ENCODE measurements at places on chromosomes 2 and 18.

- DNase-seq, result no peak
Measured at GRCh38 chr2:162344617-162344950, 652 bp downstream of the GCA start.

DNA sequence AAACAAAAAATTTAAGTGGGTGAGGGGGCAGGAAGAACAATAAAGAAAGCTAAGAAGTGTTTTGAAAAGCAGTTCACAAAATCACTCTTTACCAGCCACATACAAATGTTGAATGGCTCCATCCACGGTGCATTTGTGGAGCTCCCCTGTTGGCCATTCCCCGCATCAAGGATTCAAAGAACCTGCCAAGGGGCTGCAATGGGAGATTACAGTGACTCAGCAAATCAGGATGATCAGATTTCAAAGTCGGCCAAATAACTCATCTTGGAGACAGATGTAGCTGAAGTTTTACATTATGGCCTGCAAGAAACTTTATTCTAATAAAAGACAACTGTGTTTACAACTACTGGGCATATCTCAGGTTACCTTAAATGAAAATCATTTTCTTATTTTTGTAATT lies 26.9 kb downstream of the COL4A3 start:
- DNase-seq, result no peak

- no peak for DNase-seq
Measured at GRCh38 chr18:434410-434809, 66.1 kb downstream of the COLEC12 start.

DNA sequence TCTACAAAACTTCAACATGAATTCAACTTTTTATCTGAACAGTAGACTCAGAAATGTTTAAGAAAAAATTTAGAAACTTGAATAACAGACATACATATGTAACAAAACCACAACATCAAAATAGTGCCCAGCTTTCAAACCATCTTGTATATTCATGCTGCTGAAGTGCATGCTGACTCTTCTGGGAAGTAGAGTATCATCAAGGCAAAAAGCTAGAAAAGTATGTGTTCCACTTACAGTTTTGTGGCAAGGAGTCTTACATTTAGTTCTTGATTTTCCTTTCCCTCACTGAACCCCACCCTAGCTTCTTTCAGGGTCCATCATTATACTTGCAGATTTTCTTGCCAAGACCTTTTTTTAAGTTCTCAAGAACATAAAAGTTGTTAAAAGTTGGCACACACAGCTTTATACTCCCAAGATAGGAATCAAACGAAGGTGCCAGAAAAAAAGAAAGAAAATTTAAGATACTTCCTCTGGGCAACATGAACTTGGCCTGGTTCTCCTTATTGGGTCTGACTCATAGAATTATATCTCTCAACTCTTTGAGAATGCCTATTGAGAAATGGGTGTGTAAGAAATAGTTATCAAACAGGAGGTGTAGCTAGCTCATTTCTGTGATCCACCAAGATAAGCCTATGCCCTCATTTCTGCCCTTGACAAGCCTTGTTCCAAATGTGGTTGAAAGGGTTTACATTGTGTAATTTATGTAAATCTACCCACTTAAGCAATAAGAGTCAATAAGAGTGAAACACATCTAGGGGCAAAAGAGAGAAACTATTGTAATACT lies 667.6 kb upstream of the ACVR2A start:
- DNase-seq, result no peak

DNA sequence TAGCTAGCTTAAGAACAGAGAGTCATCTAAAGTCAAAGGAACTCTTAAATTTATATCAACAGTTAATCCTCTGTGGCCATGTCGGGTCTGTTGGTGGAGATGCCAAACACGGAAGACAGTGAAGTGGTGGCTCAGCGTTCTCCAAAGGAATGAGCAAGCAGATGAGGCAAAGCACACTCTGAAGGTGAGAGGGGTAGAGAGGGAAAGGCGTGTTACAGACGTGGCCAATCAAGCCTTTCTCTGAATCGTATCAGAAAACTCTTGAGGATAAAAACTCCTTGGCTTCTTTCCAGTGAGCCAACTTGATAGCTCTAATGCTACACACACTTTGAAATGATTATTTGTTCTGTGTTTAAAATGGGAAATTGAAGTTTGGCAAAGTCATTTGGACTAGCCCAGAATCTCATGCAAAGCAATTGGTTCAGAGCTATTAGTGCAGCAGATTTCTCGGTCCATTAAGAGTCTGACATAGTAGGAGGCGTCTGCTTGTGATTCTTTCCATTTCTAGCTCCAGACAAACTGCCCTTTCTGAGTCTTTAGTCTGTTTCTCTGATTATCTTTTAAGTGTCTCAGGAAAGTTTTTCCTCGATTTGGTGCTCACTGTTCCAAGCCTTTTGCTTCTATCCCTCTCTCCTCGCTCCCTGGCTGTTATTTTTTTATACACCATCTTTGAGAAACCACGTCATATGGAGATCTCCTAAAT lies 57.5 kb upstream of the CPO start:
- DNase-seq, result no peak

GRCh38 chr2:9268301-9269080 lies 61.9 kb downstream of the ASAP2 start:
- no peak for DNase-seq

DNA sequence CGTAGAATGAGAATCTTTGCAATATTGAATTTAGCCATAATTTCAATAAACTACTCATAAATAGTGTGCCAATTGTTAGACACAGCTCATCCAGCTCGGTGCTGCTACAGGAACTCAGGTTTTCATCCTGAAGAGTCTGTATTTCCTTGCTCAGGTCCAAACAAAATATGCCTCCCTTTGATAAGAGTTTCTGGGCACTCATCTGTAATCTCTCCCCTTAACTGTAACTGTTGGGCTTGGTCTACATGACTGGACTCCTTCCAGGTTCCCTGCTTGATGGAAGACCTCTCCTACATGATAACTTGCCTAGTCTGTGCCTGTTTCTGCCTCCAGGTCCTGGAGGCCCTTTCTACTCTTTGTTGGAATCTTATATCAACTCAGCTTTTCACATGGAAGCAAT lies 57.9 kb downstream of the GCA start:
- DNase-seq, result no peak

- DNase-seq, result no peak
Measured at GRCh38 chr18:7333025-7333562, 102.2 kb downstream of the LRRC30 start.

DNA sequence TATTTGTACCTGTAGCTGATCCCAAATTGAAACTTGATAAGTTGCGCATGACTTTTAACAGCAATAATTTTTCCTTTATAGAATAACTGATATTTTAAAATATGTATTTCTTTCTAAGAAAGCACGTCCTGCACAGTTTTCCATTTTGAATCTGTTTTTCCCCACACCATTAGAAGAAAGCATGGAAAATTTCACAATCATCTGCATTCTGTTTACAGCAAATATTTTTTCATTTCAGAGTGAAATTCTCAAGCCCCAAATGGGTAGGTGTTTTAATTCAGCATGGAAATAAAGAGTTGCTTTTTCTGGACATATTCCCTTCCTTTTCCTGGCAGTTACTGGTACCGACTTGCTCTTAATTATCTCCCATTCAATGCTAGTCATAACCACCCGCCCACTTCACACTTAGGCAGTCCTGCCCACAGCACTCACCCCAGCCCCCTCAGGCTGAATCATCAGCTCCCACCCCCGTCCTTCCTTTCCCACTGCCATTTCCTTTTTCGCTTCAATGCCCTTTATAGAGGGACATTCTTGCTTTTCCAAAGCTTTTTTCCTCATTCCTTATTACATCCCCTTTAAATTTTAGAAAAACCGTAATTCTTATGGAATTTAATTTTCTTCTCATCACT lies 89.2 kb upstream of the GLS start:
- no peak for DNase-seq

DNA sequence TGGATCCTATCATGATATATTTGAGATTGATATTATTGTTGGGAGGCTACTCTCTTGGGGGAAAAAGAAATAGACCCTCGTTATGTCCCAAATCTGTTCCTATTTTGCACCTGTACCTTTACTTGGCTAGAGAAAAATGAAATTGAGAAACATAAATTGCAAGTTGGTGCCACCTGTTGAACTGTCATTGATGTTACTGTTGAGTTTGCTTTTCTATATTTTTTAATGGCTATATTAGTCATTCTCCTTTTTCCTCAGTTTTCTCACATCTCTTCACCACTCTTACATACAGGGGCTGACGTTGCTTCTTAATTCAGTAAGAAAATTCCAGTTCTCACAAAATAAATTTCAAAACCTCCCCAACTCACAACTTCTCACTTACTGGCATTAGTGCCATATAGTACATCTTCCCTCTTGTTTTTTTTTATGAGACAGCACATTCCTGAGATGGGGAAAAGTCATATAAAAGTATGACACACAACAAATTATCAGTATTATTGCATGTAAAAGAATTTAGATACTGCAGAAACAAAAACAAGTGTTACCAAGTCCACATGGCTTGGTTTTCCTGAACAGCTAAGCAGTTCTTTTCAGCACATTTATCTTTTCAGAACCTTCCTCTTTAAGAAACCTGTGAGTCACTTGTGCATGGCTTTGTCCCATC lies 348.3 kb upstream of the DSEL start:
- DNase-seq, result no peak

- DNase-seq, result no peak
Measured at GRCh38 chr2:219396863-219397457, 9.2 kb upstream of the DNPEP start.

DNA sequence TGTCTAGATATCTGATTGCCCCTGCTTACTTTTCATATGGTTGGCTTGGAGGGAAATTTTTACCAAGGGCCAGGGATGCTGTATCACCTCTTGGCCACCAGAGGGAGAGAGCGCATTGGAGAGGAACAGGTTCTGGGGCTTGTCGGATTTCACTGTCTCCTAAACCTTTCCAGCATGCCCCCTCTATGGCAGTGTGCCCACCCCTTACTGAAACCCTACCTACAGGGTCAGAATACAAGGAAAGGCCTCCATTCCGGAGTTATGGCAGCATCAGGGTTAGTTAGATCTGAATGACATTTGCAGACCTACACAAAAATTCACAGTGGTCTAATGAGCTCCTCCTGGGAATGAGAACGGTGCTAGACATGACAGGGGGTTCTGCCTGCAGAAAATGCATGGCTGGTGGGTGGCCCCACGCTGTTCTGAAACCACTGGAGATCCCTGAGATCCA lies 5.8 kb downstream of the SLC14A2 start:
- peak; percentile 40 for DNase-seq

- DNase-seq, result no peak
Measured at GRCh38 chr18:58041633-58042032, 2.4 kb upstream of the NEDD4L start.

DNA sequence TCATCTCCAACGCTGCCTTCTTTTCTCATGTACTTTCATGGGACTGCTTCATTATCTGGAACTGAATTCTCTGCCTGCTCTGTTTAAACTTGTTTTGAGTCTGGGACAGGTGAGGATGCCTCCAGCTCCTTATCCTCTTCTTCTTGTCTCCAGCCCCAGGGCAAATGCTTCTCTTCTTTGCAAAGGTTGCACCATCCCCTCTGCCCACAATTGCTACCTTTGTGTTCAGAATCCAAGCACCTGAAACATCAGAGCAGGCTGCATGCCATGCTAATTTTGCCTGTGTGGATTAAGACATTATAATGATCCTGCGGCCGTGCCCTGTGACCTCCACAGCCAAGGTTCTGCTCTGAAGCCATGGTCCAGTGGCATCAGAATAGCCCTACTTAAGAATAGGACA lies 309.5 kb downstream of the EPHA4 start:
- DNase-seq, result no peak

- no peak for DNase-seq
Measured at GRCh38 chr2:241304039-241304670, 11.3 kb downstream of the HDLBP start.

GRCh38 chr2:3147651-3148530 lies 229.7 kb downstream of the EIPR1 start:
- DNase-seq, result no peak

GRCh38 chr18:31598021-31598805 lies 6.5 kb downstream of the TTR start:
- no peak for DNase-seq

DNA sequence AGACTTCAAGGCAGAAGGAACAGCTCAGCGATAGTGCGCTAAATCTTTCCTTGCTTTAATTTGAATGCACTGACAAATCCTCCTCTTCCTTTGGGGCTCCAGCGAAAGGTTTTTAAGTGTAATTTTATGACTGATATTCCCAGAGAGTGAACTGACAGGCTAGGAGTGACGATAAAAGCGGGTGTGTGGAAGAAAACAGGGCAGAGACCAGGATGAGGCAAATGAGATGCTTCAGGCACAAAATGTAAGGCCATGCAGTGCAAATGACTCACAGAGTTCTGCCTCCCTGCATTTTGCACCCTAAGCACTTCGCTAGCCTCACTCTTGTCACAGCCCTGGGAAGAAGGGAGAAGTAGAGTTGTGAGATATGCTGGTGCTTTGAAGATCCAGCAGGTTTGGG lies 14.7 kb downstream of the KLHL23 start:
- DNase-seq, result no peak

- peak; percentile 79 for DNase-seq
Measured at GRCh38 chr18:63936156-63936931, 12.8 kb upstream of the HMSD start.

DNA sequence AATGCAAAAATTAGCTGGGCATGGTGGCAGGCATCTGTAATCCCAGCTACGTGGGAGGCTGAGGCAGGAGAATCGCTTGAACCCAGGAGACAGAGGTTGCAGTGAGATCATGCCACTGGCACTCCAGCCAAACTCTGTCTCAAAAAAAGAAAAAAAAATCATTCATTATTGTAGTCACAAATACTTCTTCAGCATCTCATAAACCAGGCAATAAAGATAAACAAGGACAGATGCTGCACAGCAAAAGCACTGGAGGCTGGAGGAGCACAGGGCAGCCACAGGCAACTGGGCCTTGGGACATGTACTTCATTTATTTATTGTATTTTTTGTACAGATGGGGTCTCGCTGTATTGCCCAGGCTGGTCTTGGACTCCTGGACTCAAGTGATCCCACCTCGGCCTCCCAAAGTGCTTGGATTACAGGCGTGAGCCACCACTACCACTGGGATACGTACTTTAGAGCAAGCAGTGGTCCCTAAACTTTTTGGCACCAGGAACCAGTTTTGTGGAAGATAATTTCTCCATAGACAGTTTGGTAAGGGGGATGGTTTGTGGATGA lies 16.8 kb upstream of the MAT2A start:
- no peak for DNase-seq

GRCh38 chr2:196758474-196759377 lies 40.8 kb downstream of the GTF3C3 start:
- no peak for DNase-seq

DNA sequence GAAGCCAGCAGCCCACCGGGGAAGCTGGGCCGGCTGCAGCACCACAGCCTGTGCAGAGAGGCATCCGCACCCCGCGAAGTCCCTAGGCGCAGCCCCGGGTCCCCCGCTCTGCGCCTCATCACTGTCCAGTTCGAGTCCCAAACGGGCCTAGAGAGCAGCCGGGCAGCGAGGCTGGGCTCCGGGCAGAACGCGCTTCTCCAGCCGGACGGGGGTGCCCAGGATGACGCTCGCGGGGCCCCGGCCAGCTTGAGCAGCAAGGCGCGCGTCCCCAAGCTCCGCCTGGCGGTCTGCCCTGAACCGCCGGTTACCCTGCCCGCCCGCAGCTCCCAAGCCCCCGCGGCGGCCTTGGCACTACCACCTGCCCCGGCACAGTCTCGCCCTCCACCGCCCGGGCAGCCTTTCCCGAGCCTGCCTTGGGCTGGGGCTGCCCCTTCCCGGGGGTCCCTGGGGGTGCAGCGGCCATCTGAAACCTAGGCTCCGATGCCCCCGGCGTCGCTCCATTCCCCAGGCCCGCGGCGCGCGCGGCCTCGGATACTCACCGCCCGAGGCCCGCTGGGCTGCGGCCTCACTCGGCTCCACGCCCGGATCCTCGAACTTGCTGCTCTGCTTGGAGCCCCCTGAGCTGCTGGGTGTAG lies 591 bp downstream of the SLC16A14 start:
- DNase-seq, result no peak

Data from NCI-H1092 (cell line).